ENCODE measurements at places on chromosomes 12 and 14. TPM values are rescaled to one million over a fixed set of nuclear protein-coding genes. Genes with fewer than 3 reads are reported as not detected.

GRCh38 chr12:62724285-62724684 lies 210.7 kb downstream of the PPM1H start:
- H3K36me3 ChIP-seq, result peaks cover 2% of the 10 kb centered on the region
- peaks cover 75% of the 10 kb centered on the region for H3K4me1 ChIP-seq
- H3K27me3 ChIP-seq, result no peaks in the 10 kb centered on the region
- H3K4me3 ChIP-seq, result no peak overlapping the region
- no peak for DNase-seq

DNA sequence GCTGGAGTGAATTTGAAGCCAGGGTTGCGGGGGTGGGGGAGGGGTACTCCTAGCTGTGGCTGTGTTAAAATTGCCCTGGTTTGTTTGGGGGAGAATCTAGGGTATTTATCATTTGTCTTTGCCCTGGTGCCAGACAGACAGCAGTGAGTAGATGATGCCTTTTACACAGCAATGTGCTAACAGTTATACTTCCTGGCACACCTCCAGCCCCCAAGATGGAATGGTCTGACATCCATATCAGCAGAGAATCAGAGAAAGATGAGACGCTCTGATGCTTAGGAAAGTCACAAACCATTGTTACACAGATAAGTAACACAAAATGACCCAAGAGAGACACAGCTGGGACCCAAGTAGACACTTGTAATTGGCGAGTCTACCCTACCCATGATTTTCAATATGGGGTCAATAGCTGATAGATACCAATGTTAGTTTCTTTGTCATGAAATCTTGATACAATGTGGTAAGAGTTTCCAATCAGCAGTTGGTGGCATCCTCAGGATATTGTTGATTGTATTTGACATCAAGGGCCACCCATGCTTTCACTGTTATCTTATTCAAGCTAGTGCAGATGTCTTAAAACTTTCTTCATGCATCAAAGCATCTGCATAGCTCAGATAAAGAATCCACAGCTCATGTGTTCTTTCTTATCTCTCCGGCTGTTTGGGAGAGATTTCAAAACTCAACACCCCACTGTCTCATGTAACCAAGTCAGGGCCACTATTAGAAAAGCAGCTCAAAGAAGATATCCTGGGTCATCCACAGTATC lies 2.6 kb upstream of the PRKAB1 start:
- H3K4me1 ChIP-seq, result peaks cover 25% of the 10 kb centered on the region
- DNase-seq, result no peak
- no peaks in the 10 kb centered on the region for H3K36me3 ChIP-seq
- no peak overlapping the region for H3K27ac ChIP-seq
- no peak overlapping the region for H3K4me3 ChIP-seq
- H3K27me3 ChIP-seq, result no peaks in the 10 kb centered on the region

GRCh38 chr12:56029166-56029519 lies 8.3 kb downstream of the IKZF4 start:
- H3K27me3 ChIP-seq, result no peaks in the 10 kb centered on the region
- peaks cover 16% of the 10 kb centered on the region for H3K4me1 ChIP-seq
- no peak overlapping the region for H3K4me3 ChIP-seq

DNA sequence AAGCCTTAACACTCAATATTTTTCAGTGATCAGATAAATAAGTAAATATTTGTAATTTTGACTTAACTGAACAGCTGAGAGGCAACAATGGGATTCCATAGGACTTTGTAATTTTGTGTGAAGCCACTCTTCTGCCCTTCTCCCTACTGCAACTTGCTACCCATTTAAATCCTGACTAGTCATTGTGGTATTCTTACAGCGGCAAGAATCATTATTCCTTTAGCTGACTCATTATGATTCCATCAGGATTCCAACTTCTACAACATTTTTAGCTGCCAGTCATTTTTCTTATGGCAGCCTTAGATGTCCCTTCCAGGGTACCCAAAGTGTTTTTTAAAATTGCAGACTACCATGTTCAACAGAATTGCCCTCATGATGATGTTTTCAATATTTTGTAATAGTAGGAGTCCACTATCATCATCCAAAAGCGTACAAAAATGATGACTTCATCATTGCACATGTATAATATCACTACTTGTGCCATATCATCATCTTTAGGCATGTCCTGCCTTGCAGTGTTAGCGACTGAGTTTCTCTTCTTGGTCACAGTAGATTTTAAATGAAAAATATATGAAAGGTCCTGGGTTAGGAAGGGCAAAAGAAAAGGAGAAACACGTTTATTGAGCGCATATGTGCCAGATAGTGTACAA lies 5.1 kb upstream of the MAGOHB start:
- H3K4me1 ChIP-seq, result no peaks in the 10 kb centered on the region
- H3K27me3 ChIP-seq, result no peaks in the 10 kb centered on the region
- DNase-seq, result no peak
- no peaks in the 10 kb centered on the region for H3K36me3 ChIP-seq
- H3K4me3 ChIP-seq, result no peak overlapping the region
- H3K27ac ChIP-seq, result no peak overlapping the region

DNA sequence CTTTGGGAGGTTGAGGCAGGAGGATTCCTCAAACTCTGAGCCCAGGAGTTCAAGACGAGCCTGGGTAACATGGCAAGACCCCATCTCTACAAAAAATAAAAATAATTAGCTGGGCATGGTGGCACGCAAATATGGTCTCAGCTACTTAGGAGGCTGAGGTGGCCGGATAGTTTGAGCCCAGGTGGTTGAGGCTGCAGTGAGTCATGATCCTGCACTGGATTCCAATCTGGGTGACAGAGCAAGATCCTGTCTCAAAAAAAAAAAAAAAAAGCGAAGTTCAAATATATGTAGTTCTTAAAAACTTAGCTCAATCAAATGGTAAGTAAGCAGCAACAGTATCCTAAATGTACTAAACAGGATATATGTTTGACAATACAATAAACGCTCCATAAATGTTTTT lies 85.5 kb upstream of the SSTR1 start:
- no peaks in the 10 kb centered on the region for H3K27me3 ChIP-seq
- no peak overlapping the region for H3K27ac ChIP-seq
- no peak overlapping the region for H3K4me3 ChIP-seq
- H3K4me1 ChIP-seq, result no peaks in the 10 kb centered on the region
- no peaks in the 10 kb centered on the region for H3K36me3 ChIP-seq
- no peak for DNase-seq

DNA sequence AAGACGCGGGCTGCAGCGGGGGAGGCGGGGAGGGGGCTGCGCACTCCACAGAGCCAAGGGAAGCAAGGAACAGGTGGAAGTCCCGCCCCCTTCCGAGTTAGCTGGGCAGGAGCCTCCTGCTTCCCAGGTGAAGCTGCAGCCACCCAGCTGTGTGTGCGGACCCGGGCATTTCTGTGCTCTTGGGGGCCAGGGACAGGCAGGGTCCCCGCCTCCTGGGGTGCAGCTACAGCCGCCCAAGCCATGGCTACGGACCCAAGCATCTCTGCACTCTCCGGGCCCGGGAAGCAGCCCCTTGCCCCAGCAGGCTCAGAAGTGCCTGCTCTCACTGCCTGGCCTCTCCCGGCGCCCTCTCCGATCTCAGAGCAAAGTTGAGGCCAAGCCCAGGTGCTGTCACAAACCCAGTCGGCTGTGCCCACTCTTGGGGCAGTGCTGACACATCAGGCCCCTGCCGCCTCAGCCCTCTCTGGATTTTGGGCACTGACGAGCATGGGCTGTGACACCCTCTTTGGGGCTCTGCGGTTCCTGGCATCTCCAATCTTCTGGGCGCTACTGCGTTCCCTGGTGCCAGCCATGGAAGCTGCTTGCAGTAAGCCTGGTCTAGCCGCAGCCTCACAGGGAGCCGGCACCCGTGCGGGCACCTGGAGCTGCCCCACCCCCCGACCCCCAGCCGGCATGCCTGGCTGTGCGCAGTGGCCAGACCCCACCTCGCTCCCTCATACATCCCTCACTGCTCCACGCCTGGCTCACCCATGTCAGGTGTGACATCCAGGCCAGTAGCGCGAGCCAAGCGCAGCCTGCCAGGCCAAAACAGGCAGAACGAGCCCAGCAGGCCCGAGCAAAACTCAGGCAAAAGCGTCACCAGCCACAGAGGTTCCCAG lies 8.5 kb upstream of the MGAT4C start:
- H3K4me1 ChIP-seq, result no peaks in the 10 kb centered on the region
- H3K27me3 ChIP-seq, result no peaks in the 10 kb centered on the region
- H3K36me3 ChIP-seq, result no peaks in the 10 kb centered on the region
- peak overlapping the region; percentile 36 for H3K4me3 ChIP-seq

- no peak overlapping the region for H3K4me3 ChIP-seq
- no peaks in the 10 kb centered on the region for H3K4me1 ChIP-seq
- H3K36me3 ChIP-seq, result no peaks in the 10 kb centered on the region
- no peak overlapping the region for H3K27ac ChIP-seq
Observed at GRCh38 chr12:87233671-87234070, 795.5 kb downstream of the C12orf50 start.

DNA sequence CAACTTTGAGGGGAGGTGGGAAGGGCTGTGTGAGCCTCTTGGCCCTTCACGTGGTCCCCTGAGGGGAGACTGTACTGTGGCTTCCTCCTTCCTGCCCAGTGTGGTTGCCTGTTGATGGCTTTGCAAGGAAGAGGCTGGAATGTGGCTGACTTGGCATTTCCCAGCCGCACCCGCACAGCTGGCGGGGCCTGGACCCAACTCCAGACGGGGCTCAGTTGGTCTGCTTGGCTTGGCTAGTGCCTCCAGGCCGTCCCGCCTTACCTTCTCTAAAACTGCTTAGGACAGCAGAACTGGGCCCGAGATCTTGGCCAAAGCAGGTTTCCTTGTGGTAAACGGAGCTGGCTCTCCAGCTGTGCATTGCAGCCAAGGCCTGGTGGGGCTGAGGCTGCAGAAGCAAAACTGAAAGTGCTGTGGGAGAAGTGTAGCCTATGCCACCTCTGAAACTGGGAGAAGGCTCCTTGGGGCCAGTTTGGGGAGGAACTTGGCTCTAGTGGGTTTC lies 139.5 kb downstream of the SMOC1 start:
- no peak overlapping the region for H3K4me3 ChIP-seq
- no peaks in the 10 kb centered on the region for H3K4me1 ChIP-seq
- H3K36me3 ChIP-seq, result no peaks in the 10 kb centered on the region
- no peaks in the 10 kb centered on the region for H3K27me3 ChIP-seq
- H3K27ac ChIP-seq, result no peak overlapping the region

DNA sequence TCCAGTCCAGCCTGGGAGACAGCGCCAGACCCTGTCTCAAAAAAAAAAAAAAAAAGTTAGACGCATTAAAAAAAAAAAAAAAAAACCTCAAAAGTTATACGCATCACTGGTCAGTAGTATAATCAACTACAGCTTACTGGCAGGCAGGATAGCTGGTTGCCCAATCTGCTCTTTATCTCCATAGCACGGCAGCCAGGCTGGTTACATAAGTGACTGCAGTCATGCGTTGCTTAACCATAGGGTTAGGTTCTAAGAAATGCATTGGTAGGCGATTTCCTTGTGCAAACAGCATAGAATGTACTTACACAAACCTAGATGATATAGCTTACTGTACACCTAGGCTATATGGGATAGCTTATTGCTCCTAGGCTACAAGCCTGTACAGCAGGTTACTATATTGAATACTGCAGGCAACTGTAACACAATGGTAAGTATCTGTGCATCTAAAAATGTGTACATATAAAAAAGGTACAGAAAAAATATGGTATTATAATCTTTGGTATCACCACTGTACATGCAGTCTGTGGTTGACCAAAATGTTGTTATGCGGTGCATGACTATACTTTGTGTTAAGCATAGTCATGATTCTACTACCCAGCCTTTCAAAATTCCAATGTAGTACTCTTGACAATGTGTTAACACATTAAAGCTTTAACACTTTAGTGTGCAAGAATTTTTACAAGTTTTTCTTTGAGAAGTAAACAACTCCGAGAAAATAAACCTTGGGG lies 8.1 kb downstream of the L2HGDH start:
- H3K4me1 ChIP-seq, result peaks cover 10% of the 10 kb centered on the region
- no peaks in the 10 kb centered on the region for H3K36me3 ChIP-seq
- H3K27me3 ChIP-seq, result no peaks in the 10 kb centered on the region
- DNase-seq, result peak; percentile 79
- H3K27ac ChIP-seq, result no peak overlapping the region
- no peak overlapping the region for H3K4me3 ChIP-seq

DNA sequence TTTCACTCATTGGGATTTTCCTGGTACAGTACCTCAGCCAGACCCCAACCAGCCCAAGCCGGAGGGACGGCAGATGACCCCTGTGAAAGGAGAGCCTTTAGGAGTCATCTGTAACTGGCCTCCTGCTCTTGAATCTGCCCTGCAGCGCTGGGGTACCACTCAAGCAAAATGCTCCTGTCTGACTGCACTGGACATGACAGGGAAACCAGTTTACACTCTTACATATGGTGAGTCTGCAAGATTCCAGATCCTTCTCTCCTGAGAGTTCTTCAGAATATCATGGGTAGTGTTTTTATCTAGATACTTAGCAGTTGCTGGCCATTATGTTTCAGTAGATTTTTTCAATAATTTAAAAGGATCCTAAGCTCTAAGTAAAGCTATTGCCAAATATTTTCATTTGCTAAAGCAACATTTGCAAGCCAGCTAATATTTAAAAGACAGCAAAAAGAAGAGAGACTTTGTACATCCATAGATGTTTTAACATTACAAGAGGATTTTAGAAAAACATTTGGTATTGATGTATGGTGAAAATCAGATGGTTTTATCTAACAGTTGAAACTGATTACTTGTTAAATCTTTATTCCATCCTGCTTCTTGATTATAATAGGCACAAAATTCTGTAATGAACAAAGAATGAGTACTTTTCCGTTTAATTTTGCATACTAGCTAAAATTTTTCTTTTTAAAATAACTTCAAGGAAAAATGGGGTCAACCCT lies 85.1 kb upstream of the ATF1 start:
- no peaks in the 10 kb centered on the region for H3K27me3 ChIP-seq
- DNase-seq, result no peak
- H3K4me1 ChIP-seq, result no peaks in the 10 kb centered on the region
- H3K4me3 ChIP-seq, result no peak overlapping the region
- no peaks in the 10 kb centered on the region for H3K36me3 ChIP-seq

GRCh38 chr14:104280085-104280901 lies 141.9 kb downstream of the KIF26A start:
- H3K27ac ChIP-seq, result no peak overlapping the region
- H3K4me1 ChIP-seq, result no peaks in the 10 kb centered on the region
- no peak for DNase-seq
- H3K4me3 ChIP-seq, result no peak overlapping the region
- H3K27me3 ChIP-seq, result no peaks in the 10 kb centered on the region

- no peak overlapping the region for H3K4me3 ChIP-seq
- no peak overlapping the region for H3K27ac ChIP-seq
- no peaks in the 10 kb centered on the region for H3K27me3 ChIP-seq
- no peaks in the 10 kb centered on the region for H3K4me1 ChIP-seq
- H3K36me3 ChIP-seq, result no peaks in the 10 kb centered on the region
Observed at GRCh38 chr14:83575301-83575700, 1954.6 kb upstream of the FLRT2 start.

DNA sequence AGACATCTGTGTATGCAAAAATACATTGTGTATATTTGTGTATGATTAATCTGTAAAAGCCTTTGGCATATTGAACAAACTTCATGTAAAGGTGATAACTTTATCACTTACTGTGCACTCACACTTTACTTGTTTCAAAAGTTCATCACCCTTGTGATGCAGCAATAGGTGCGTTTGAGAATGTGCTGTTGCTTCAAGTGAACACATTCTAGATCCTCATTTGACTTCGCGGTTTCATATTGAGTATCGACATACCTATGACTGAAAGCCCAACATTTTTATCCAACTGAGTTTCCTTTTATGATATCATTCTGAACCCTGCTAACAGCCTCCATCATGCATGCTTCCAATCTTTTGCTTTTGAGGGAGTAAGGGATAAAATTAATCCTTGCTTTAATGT lies 1086.9 kb downstream of the TMEM121 start:
- no peak overlapping the region for H3K27ac ChIP-seq
- no peaks in the 10 kb centered on the region for H3K36me3 ChIP-seq
- no peak overlapping the region for H3K4me3 ChIP-seq
- no peak for DNase-seq

Gene NFE2
- 6.2 TPM for total RNA-seq

Gene CMA1
- not detected for total RNA-seq

Gene FNTB
- 20.6 TPM for total RNA-seq

Gene GAS2L3
- total RNA-seq, result 27.2 TPM

Gene SERPINA10
- 7.3 TPM for total RNA-seq

Gene RND1
- 5.2 TPM for total RNA-seq

Gene RILPL1
- 16.2 TPM for total RNA-seq
